Aortic smooth muscle cell (primary cell): ENCODE measurements at places on chromosomes 1 and 21. TPM values are rescaled to one million over a fixed set of nuclear protein-coding genes. Genes with fewer than 3 reads are reported as not detected.

KRTAP10-4 gene
- not detected in 2 replicates for total RNA-seq

MARK1 gene
- total RNA-seq: 1.3 and 2.1 TPM in 2 replicates

TTC24 gene
- total RNA-seq: not detected in 2 replicates

SLAMF9 gene
- 0.44 and 1.2 TPM in 2 replicates for total RNA-seq

CLDN17 gene
- total RNA-seq: not detected in 2 replicates

CD1D gene
- under 0.01 TPM in 1 of 2 replicates, not detected in the other for total RNA-seq
